Aorta (tissue), 5 donors: ENCODE measurements at places on chromosomes 13 and 19. TPM values are rescaled to one million over a fixed set of nuclear protein-coding genes. Genes with fewer than 3 reads are reported as not detected.

DNA sequence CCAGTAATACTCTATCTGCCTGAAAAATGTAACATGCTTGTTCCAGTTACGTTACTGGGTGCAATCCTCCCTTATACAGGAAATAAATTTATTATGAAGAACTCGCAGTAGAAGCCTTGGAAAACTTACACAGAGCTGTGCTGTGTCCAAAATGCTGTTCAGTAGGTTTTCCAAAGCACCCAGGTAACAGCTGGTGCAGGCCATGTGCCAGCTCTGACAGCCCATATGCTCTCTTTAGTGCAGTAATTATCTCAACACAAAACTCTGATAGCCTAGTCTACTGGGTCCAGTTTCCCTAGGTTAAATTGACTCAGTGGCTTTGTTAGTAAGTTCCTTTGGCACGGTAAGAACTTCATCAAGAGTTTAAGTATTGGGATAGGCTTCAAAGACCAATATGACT is 120.7 kb upstream of the OBI1 start:
- no peaks in the 10 kb centered on the region for H3K4me1 ChIP-seq
- H3K27me3 ChIP-seq = no peaks in the 10 kb centered on the region

- no peak for DNase-seq
- H3K36me3 ChIP-seq = no peaks in the 10 kb centered on the region
- H3K27ac ChIP-seq = no peak overlapping the region
- no peak overlapping the region for H3K4me3 ChIP-seq
These were observed 27.5 kb downstream of the SPTBN4 start for GRCh38 chr19:40494191-40494838.

The PTGER1 gene
- polyA plus RNA-seq = not detected

DNA sequence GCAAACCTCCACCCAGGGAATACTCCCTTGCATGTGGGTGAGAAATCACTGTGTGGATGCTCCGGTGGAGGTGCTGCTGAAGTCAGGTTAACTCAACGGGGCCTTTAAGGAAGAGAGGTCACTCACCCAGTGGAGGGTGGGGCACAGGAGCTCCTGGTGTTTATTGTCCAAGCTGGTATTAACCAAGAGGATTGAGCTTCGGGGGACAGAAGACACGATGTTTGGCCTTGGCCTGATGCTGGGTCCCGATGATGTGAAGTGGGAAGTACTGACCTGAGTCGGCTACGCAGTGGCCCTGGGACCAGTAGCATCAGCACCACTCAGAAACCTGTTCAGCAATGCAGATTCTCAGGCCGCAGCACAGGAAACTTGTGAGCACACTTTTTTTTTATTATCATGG is 85.7 kb upstream of the WASF3 start:
- H3K27ac ChIP-seq = no peak overlapping the region
- no peaks in the 10 kb centered on the region for H3K4me1 ChIP-seq
- DNase-seq = no peak
- H3K36me3 ChIP-seq = no peaks in the 10 kb centered on the region

DNA sequence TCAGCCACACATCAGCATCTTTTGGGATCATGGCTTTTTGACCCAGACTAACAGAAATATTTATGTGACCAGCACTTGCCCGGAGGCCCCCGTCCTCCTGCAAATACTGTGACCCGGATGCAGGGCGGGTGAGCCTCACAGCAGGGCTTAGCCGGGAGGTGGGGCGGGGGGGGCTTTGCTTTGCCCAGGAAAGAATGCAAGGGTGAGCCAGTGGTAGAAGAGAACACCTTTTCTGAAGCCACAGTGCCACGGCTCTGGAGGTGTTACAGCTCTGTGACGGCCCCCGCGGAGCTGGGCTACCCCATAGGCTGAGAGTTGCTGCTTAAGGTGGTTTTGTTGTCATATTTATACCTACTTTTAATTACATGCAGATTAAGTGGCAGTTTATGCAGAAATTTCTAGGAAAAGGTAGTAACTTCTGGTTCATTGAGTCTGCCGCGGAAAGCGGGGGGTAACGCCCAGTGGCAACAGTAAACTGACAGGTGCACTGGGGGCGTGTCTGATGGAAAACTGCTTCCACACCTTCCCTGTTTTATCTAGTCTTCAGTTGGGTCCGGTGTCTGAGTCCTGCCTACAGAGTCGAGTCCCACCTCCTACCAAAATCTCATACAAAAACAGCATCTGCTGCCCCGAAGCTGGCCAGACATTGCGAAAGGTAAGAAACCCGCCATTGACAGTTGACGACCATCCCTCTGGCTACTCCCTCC is 187.9 kb downstream of the TEX29 start:
- H3K4me3 ChIP-seq = no peak overlapping the region
- no peak for DNase-seq
- H3K27ac ChIP-seq = no peak overlapping the region
- H3K4me1 ChIP-seq = no peaks in the 10 kb centered on the region
- no peaks in the 10 kb centered on the region for H3K36me3 ChIP-seq

The LIM2 gene
- not detected for polyA plus RNA-seq

DNA sequence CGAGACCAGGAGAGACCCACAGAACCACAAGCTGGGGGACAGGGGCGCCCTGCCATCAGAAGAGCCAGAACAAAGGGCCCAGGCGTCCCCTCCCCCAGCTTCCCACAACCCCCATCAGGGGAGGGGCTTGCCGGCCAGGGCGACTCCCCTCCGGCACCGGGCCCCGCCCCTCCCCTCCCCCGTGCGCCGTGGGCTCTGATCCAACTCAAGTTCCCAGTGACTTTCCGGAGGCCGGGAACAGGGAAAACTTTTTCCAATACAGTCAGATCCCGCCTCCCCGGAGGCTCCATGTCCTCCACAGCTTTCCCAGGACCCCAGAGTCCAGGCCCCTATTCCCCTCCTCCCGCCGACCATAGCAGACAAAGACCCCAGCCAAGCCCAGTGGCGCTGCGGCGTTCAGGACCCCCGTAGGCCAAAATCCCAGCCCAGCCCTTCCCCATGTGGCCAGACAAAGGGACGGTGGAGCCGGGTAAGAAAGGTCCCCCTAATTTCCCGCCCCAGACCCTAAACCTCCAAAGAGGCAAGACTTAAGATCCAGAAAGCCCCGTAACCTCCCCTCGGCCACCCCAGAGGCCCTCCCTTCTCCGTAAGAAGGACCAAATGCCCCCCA is 673 bp downstream of the TEAD2 start:
- no peaks in the 10 kb centered on the region for H3K27me3 ChIP-seq
- peak; percentile 82 for DNase-seq
- no peaks in the 10 kb centered on the region for H3K36me3 ChIP-seq
- peak overlapping the region; percentile 52 for H3K27ac ChIP-seq

The SLC17A7 gene
- 0.50 TPM for polyA plus RNA-seq

DNA sequence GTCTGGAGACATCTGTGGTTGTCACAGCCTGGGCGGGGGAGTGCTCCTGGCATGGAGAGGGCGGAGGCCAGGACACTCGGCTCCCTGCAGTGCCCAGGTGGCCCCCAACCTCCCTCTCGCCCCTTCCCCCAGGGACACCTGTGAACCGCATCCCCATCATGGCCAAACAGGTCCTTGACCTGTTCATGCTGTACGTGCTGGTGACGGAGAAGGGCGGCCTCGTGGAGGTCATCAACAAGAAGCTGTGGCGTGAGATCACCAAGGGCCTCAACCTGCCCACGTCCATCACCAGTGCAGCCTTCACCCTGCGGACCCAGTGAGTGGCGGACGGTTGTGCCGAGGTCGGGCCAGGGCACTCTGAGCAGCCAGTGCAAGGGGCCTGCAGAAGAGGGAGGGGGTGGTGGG is 20.0 kb upstream of the WDR18 start:
- no peaks in the 10 kb centered on the region for H3K4me1 ChIP-seq
- H3K27ac ChIP-seq = no peak overlapping the region
- H3K27me3 ChIP-seq = no peaks in the 10 kb centered on the region

DNA sequence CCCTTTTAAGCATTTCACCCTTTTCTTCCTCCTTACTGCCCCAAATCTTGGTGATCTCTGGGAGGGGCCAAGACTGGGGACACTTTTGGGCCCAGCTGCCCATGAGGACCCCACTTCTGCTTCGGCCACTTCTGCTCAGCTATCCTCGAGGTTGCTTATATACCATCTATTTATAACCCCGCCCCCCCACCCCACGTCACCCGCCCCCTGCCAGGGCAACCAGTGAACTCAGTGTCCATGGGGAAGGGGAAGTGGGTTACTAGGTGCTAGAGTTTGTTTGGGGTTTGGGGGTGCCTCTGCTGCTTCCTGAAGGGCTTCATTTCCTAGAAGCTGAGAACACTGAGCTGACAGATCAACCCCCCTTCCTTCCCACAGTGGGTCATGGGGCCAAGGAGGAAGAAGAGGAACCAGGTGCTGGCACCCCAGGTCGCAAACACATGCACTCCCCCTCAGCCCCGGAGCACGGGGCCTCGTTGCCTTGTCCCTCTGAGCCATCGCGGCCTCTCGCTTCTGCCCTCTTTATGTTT is 6.1 kb upstream of the ADGRE5 start:
- no peaks in the 10 kb centered on the region for H3K36me3 ChIP-seq
- no peaks in the 10 kb centered on the region for H3K27me3 ChIP-seq
- DNase-seq = no peak
- H3K4me3 ChIP-seq = no peak overlapping the region
- peaks cover 3% of the 10 kb centered on the region for H3K4me1 ChIP-seq
